ENCODE measurements at places on chromosomes 6 and 20.

GRCh38 chr6:150765067-150765764 lies 100.3 kb upstream of the MTHFD1L start:
- DNase-seq = no peak

DNA sequence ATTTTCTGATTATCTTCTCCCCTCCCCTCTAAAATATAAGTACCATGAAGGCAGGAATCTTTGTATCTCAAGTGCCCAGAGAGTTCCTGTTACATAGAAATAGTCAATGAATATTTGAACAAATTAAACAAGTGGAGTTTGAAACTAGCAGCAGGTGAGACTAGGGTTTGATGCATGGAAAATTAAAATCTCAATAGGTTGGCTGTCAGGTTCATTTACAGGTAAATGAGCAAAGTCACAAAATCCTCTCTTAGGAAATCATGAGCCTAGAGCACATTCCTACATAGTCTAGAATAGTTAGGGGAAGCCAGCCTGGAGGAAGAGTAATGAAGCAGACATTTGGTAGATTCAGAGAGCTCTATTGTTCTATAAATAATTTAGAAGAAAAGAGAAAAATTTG lies 140.4 kb downstream of the HS3ST5 start:
- no peak for DNase-seq

GRCh38 chr20:23180451-23180921 lies 94.4 kb upstream of the CD93 start:
- DNase-seq = no peak

GRCh38 chr6:54971825-54972224 lies 125.3 kb downstream of the FAM83B start:
- no peak for DNase-seq

DNA sequence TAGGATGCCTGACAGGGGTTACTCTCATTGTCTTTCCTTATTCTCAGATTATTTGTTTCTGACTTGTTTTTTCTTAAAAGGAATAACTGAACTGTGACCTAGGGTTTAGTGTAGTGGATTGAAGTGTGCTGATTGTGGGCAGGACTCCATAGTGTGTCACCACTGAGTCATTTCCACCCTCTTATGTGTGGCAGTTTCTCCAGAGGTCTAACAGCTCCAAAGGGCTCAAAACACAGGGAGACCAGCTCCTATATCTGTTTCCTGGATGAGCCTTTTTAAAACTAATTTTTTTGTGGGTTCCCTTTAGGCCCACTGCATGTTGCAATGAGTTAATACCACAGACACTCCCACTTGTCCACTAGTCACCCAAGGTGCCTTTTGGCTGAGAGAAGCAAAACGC lies 951.1 kb upstream of the ADGRB3 start:
- no peak for DNase-seq

- DNase-seq = no peak
Measured at GRCh38 chr6:155142168-155143028, 121.4 kb upstream of the CLDN20 start.

DNA sequence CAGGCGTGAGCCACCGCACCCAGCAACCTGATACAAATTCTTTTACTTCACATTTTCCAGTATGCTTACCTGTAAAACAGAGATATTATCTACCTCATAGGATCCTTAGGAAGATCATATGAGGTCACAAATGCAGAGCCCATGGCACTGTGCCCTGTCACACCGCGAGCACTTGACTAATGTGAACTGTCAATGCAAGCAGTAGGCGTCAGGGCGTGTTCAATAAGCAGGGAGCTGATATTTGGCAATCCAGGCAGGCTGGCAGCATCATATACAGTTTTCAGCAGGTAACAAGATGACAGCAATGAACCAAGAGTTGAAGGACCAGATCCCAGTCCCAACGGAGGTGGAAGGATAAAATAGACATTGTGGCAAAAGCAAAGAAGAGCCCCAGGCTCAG lies 14.6 kb upstream of the ARID1B start:
- DNase-seq = no peak

DNA sequence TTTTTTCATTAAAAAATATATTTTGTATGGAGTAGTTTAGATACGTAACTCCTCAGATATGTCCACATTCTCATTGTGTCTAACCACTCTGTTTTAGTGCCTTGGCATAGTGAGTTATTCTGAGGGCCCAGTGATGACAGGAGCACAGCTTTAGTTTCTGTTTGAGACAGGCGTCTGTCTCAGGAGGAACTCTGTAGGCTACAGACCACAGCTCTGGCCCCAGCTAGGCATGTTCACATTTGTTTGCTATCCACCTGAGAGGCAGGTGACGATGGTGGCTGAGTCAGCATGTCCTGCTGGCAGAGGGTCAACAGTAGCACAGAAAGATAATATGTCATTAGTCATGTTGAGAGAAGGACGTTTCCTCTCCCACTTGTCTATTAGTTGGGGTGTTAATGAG lies 16.3 kb downstream of the LRRC1 start:
- DNase-seq = peak; percentile 13

GRCh38 chr6:166720856-166721255 lies 93.8 kb upstream of the RPS6KA2 start:
- no peak for DNase-seq

DNA sequence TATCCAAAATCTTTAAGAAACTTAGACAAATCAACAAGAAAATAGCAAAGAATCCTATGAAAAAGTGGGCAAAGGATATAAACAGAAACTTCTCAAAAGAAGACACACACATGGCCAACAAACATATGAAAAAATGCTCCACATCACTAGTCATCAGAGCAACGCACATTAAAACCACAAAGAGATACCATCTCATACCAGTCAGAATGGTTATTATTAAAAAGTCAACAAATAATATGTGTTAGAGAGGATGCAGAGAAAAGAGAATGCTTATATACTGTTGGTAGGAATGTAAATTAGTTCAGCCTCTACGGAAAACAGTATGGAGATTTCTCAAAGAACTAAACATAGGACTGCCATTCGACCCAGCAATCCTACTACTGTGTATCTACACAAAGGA lies 212.0 kb upstream of the DTNBP1 start:
- no peak for DNase-seq

GRCh38 chr20:58026361-58026760 lies 202.1 kb downstream of the ANKRD60 start:
- DNase-seq = no peak

DNA sequence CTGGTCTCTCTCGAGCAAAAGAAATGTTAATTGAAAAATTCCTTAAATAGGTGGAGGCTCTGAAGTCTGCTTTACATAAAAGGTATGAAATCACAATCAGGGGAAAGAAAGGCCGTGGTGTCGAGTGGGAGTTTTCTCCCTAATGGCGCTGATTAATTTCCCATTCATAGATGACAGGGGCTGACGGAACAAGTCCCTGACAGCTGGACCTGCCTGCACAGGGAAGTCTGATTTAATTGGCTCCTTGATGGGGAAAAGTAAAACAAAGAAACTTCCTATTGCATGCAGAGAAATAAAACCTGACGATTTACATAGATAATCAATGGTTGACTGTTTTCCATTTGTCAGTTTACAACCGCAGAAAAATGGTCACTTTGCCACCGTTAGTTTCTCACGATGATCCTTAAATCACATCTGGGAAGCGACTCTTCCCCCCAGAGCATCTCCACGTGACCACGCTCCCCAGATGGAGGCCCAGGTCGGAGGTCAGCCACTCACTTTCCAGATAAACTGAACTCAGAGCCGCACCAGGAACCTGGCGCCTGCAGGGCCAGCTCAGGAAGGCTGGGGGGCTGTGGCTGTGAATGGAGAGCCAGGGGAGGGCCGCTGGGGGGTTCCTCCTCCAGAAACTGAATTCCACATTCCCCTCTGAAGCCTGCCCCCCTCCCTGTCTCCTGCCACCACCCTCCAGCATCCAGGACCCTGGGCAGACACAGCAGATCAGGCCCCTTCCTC lies 55.3 kb downstream of the DLL1 start:
- DNase-seq = no peak

GRCh38 chr6:149211046-149211571 lies 106.4 kb upstream of the TAB2 start:
- DNase-seq = peak; percentile 76

DNA sequence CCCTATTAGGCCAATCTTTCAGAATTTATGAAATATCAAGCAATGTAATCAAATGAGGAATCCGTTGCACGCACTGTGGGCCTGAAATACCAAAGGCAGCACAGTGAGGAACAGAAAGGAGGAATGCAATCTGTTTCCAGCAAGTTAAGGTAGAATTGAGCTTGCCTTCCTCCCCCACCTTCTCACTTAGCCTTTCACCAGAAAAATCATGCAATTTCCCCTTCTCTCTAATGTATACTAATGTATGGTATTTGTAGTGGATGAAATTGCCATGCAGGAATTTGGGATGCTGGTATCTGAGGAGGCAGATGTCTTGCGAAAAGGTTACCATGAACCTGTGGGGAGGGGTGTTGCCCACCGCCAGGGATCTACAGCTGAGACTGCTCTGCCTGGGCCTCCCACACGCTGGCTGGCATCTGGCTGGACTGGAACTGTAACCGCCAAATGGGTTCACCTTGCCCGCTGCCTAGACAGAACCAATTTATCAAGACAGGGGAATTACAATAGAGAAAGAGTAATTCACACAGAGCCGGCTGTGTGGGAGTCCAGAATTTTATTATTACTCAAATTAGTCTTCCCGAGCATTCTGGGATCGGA lies 222.4 kb upstream of the MYLIP start:
- no peak for DNase-seq

GRCh38 chr6:111427341-111428116 lies 55.5 kb downstream of the REV3L start:
- peak; percentile 73 for DNase-seq

GRCh38 chr20:25355011-25355595 lies 35.5 kb downstream of the ABHD12 start:
- no peak for DNase-seq

- peak; percentile 65 for DNase-seq
Measured at GRCh38 chr6:11653028-11653583, 115.6 kb downstream of the TMEM170B start.

- DNase-seq = no peak
Measured at GRCh38 chr6:93079061-93079460, 340.3 kb downstream of the EPHA7 start.

GRCh38 chr6:156916130-156916801 lies 139.1 kb downstream of the ARID1B start:
- no peak for DNase-seq

GRCh38 chr6:146543940-146544615 lies 445 bp downstream of the RAB32 start:
- peak; percentile 24 for DNase-seq

- DNase-seq = no peak
Measured at GRCh38 chr20:2108987-2109386, 7.4 kb downstream of the STK35 start.

GRCh38 chr6:108969776-108970175 lies 121.6 kb downstream of the ARMC2 start:
- DNase-seq = no peak

DNA sequence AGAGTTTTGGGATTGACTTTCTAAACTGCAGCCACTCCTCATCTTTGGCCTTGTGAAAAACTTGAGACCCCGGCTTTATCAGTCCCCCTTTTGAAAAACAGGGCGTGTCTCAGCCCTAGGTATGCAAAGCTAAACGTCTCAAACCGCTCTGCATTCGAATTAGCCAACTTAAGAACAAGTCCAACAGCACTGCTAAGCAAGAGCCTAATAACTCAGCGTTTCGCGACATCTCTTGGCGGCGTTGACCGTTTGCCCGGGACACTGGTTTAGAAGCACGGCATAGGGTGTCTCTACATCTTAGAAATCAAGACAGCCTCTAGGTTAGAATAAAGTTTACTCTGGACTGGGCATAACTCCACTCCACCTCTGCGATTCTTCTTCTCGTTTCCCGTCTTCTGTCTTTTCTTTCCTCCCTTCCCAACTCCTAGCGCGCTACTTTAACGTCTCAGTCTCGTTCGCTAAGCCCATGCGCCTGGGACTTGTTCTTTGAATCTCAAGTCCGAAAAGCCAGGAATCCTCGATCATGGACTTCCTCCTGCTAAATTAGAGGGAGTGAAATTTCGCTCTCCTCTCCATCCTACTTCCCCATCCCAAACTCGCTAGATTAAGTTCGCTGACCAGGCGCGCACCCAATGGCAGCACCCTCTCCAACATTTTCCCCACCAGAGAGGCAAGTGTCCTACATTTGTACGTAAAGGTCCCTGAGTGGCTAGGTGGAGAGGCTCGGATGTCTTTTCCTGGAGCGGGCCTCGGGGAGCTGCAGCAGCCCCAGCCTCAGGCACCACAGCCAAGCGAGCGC lies 10.5 kb upstream of the TFAP2A start:
- no peak for DNase-seq

DNA sequence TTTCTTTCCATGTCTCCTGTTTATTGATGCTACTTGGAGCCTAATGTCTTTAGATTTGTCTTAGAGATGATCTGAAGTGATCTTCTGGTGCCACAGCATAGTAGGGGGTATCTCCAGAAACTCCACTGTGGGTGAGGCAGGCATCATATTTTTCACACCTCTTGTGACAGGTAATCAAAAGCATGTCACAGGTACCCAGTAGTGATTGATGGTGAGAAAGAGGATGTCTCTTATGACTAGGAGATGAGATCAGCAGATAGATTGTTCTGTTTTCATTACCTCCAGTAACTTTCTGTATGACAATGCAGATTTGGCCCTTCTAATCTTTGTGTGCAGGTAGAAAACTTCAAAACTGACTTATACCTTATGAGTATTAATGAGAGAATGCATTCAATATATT lies 13.5 kb downstream of the NCOA7 start:
- no peak for DNase-seq

- no peak for DNase-seq
Measured at GRCh38 chr6:132063738-132064137, 112.6 kb upstream of the CCN2 start.

DNA sequence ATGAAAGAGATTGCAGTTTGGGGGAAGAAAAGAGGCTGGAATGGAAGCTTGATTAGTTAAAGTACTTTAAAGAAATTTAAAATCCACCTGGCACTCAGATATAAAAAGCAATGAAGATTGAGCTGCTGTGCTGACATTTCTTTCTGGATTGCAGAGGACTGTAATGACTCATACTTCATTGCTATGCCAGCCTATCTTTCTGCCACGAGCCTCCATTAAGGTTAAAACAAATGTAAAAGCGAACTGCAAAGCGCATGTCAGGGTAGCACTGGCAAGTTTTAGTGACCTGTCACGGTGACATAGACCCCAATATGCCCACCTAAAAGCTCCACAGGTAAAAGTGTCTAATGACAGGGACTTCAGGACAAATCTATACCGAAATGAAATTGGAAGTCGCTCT lies 449.6 kb downstream of the C6orf118 start:
- DNase-seq = no peak

Measured in hematopoietic multipotent progenitor cell (in vitro differentiated cells).